Stimulated activated CD4-positive, alpha-beta T cell treated with anti-CD3 and anti-CD28 coated beads, Interleukin-1b, Interleukin-23, amount 100 ng/mL, for 1 hour (primary cell): ENCODE measurements at places on chromosomes 6 and 20.
A peak's percentile ranks its signal among the peaks of the same experiment; 100 is the strongest.

DNA sequence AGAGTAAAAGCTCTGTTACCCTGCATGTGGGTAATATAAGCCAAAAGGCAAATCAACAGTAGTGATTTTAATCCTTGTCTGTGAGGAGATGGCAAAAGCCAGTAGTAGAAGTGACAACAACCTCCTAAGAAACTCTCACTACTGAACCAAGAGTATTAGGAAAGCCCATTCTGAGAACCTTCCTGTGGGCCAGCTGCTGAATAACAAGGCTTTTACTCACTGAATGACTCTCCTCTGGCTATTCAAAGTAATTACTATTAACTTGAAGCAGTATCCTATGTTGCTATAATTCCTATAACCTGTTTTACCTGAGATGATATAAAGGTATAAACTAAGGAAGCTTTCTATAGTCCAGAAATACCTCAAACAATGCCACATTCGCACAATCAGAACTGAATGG, 55.1 kb downstream of the CHD6 start:
- DNase-seq: no peak

- no peak for DNase-seq
Measured at GRCh38 chr6:20137240-20137639, 75.0 kb downstream of the MBOAT1 start.

GRCh38 chr6:33958526-33959328, 154.9 kb upstream of the MLN start:
- DNase-seq: no peak

- DNase-seq: no peak
Measured at GRCh38 chr20:53738945-53739798, 145.5 kb upstream of the ZNF217 start.

GRCh38 chr6:105202486-105202885, 22.7 kb upstream of the POPDC3 start:
- DNase-seq: no peak

DNA sequence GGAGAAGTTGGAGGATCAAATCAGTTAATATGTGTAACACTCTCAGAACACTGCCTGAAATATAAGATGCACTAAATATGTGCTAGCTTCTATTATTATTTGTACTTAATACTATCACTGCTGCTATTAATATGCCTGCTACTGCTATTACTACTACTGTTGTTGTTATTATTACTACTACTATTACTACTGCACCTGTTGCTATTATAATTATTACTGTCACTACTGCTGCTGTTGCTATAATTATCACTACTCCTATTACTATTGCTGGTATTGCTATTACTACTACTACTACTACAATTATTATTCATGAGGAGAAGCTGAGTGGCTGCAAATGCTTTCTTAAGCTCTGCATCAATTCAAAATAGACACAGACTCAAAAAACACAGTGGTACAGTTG, 16.7 kb upstream of the SSTR4 start:
- no peak for DNase-seq

- DNase-seq: no peak
Measured at GRCh38 chr6:26389349-26389894, 6.5 kb downstream of the BTN2A2 start.

DNA sequence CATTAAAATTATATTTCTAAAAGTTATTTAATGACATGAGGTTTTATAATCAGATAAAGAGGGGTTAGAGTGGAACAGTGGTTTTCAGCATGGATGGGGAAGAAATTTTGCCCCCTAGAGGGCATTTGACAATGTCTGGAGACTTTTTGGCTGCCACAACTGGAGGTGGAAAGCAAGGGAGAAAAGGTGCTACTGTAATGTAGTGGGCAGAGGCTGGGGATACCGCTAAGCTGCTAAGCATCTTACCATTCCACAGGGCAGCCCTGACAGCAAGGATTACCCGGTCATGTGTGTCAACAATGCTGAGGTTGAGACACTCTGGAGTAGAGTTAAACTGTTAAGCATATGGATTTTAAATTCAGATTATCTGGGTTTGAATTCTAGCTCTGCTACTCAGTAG, 52.9 kb upstream of the FABP7 start:
- DNase-seq: no peak

GRCh38 chr6:132418235-132418965, 17.1 kb upstream of the MOXD1 start:
- DNase-seq: no peak

DNA sequence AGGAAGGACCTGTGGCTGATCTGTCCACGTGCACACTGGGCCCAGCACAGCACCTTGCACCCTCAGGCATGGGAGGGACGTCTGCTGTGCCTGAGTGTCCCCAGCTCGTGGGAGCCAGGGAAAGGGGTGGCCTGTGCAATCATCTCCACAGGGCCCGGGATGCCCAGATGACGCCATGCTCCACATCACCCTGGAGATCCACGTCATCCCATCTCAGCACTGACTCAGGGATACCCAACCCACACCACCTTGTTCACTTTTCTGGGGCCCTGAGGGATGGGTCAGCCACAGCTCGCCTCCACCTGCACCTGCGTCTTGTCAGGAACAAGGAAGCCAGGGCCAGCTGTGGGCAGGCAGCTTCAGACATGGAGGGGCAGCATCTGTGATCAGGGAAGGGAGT, 48.2 kb downstream of the RAB44 start:
- DNase-seq: no peak

GRCh38 chr6:149480502-149481280, 4.1 kb downstream of the ZC3H12D start:
- DNase-seq: no peak

GRCh38 chr6:149854532-149854931, 9.6 kb downstream of the LRP11 start:
- no peak for DNase-seq

GRCh38 chr6:137016356-137016755, 28.4 kb downstream of the IL20RA start:
- no peak for DNase-seq

GRCh38 chr6:94130478-94130877, 711.1 kb upstream of the EPHA7 start:
- DNase-seq: no peak

DNA sequence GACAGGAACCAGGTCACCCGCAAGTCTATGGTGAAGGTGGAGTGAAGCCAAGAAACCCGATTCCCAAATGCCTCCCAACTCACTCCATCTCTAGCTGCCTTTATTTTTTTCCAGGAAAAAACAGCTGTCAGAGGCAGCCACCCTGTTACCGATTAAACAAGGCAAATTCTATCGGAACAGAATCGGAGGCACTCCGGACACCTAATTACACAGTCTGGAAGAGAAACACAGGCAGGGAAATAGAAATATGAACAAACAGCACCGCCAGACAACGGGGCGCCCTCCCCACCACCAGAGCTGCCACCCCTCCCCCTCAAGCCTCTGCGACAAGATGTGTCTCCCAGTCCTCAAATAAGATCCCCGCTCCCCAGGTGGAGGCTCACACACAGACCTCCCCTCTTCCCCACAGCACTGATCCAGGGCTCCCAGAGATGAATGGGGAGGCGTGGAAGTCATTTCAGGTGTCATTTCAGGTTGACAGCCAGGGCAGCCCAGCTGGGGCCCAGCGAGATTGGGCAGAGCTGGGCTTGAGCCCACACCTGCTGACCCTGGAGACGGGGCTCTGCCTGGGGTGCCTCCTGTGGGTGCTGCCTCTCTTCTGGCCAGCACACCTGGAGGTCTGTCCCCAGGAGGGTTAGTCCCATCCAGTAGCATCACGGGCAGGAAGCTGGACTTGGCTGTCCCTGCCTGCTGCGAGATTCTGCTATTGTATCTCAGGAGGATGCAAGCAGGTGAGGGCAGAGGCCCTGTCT, 19.8 kb upstream of the VSTM2L start:
- no peak for DNase-seq

DNA sequence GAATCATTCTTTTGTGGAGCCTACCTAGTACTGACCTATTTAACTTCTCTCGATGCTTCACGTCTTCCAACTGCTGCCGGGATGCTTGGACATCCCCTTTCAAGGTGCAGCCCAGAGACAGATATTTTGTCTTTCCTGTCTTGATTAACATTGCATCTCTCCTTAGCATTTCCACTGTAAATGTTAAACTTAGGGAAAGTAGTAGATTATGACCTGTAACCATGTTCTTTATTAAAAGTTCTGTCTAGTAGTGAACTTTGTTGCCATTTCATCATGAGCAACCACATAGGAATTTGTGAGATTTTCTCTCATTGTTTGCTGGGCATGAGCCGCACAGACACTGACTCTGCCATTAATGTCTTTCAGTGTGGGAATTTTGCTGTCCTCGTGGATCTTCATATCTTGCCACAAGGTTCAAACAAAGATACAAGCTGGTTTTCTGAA, 117.9 kb downstream of the JAG1 start:
- DNase-seq: no peak

- no peak for DNase-seq
Measured at GRCh38 chr6:29608131-29608530, 23.2 kb downstream of the OR2H2 start.

- DNase-seq: no peak
Measured at GRCh38 chr6:18151801-18152200, 3.1 kb downstream of the TPMT start.

GRCh38 chr6:75746221-75746620, 2.8 kb upstream of the MYO6 start:
- no peak for DNase-seq

- DNase-seq: peak; percentile 95
Measured at GRCh38 chr6:158868890-158869825, 50.0 kb upstream of the EZR start.

DNA sequence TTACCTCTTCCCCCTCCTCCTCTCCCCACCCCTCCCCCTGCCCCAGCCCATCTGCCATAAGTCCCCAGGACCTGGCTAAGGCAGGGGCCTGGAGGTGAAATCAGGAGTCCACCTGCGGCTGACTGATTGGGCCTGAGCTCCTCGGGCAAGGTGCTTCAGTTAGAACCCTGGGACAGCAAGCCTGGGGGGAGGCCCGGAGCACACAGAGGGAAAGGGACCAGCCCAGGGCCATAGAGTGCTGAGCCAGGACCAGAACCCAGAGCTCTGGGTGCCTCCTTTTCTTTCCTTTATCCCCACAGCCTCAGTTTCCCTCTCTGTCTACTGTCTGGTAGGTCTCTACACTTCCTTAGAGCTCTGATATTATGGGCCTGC, 35.7 kb upstream of the VEGFA start:
- no peak for DNase-seq

GRCh38 chr6:16078064-16078463, 50.8 kb upstream of the MYLIP start:
- no peak for DNase-seq

DNA sequence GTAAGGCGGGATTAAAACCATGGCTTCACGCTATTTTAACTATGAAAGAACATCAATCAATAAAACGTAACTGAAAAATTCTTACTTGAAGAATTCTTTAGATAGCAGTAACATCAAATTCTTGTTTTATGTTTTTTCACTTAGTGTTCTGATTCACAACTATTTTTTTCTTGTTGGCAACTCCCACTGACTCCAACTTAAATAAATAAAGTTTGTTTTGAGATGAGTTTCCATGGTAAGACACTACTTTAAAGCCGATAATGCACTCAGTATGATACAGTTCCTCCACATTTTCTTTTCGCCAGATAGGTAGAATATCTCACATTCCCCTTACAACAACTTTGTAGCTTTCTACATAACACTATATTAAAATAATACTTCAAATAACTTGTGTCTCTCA, 33.1 kb upstream of the CNKSR3 start:
- DNase-seq: no peak

- no peak for DNase-seq
Measured at GRCh38 chr6:71134929-71135642, 153.5 kb upstream of the OGFRL1 start.

- DNase-seq: no peak
Measured at GRCh38 chr6:131979515-131980337, 28.6 kb upstream of the CCN2 start.

DNA sequence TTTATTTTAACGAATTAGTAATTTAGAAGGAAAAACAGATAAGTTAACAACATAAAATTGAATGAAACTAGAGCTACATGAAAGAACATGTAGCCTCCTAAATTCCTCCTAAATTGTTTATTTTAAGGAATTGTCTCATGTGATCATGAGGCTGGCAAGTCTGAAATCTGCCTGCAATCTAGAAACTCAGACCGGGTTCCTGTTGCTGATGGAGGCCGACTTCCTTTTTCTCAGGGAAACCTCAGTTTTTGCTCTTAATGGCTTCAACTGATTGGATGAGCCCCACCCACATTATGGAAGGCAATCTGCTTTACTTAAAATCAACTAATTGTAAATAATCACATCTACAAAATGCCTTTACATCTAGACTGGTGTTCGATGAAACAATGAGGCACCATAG, 267.6 kb upstream of the PRND start:
- DNase-seq: no peak

DNA sequence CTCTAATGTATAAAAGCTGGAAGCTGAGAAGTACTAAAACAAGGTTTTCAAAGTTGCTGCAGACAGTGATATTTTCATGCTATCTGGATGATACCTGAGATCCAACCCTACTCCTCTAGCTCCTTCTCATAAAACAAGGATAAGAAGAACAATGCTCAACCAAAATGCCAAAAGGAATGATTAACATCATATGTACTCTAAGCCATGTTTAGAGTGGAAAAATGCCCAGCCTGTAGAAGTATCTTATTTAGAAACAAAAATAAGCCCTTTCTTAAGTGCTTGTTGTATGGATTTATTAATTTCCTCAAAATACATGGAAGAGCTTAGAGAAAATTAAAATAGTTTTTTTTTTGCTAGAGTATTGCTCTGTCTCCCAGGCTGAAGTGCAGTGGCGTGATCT, 23.7 kb downstream of the ECHDC1 start:
- no peak for DNase-seq

DNA sequence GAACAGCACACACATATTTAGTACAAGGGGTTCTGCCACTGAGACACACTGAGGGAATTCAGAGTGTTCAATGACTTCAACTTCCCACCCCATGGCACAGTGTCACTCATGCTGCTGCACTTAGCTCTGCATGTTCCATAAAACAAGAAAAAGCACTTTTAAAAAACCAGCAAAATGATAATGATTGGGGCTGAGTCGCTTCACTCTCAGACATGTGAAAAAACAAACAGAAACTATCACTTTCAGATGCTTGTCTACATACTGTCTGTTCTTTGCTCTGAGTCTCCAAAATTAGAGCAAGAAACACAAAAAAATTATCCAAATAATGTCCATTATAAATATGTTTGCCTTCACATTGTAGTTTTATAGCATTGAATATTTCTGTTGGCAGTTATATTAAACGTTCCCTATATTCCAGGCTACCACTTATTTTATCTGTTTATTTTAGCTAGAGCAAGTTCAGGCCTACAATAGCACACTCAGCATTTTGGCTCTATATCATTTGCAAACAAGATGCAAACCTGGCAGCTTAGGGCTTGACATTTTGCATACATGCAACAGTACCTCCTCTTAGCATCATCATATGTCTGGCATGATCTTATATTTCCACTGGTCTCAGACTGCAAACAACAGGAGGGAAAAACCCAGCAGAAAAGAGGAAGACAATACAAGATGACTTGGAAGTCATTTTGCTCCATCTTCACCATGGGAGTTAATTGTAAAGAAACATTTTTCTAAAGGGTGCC, 398.8 kb downstream of the HACE1 start:
- no peak for DNase-seq

DNA sequence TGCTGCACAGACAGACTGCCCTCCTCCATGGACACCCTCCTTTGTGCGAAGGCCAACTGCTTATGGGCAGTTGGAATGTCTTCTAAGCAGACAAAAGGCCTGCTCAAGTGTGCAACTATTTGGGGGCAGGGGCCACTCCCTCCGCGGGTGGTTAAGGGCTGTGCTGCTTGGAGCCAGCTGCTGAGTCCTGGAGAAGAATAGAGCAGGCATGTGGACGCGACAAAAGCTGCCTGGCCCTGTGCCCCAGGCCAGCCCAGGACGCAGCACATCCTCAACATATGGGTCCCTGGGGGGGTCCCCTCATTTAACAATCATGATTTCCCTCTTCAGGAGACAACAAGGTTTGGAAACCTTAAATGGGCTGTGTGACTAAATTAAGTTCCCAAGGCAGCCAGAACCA, 45.5 kb upstream of the ENTPD6 start:
- no peak for DNase-seq
